ENCODE measurements at places on chromosomes 2 and 18.
A peak's percentile ranks its signal among the peaks of the same experiment; 100 is the strongest.

DNA sequence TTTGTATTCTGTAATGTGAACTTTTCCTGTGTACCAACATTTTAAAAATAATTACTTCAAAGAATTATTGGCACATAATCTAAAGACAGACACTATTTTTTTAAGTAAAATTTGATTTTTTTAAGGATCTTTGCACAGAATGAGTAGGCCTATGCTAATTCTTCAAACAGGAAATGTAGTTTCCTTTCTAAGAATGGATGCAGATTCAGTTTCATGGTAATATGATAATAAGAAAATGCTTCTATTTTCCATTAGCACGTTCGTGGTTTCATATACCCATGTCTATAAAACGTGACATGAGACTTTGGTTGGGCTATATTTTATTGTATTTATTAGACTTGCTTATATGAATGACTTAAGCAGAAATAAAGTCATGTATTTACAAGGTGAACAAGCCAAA lies 191.8 kb upstream of the RBBP8 start:
- no peak for DNase-seq

- no peak for DNase-seq
Observed at GRCh38 chr18:22469926-22470247, 52.2 kb upstream of the CTAGE1 start.

DNA sequence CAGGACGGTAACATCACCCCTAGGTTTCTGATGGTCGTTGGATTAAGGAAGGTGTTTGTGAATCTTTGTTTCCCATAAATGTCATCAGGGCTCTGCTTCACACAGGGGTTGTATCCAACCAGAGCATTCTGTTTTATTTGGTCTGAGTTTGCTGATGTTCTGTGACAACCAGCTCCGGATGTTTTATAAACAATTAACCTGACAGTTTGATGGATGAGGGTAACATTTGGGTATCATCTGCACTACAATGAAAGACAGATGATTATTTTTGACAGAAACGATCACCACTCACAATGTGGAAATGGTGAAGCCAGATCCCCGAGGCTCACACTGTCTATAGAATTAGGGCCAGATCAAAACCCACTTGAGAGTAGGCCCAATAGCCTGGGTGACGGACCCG lies 107.1 kb downstream of the CDC42EP3 start:
- no peak for DNase-seq

DNA sequence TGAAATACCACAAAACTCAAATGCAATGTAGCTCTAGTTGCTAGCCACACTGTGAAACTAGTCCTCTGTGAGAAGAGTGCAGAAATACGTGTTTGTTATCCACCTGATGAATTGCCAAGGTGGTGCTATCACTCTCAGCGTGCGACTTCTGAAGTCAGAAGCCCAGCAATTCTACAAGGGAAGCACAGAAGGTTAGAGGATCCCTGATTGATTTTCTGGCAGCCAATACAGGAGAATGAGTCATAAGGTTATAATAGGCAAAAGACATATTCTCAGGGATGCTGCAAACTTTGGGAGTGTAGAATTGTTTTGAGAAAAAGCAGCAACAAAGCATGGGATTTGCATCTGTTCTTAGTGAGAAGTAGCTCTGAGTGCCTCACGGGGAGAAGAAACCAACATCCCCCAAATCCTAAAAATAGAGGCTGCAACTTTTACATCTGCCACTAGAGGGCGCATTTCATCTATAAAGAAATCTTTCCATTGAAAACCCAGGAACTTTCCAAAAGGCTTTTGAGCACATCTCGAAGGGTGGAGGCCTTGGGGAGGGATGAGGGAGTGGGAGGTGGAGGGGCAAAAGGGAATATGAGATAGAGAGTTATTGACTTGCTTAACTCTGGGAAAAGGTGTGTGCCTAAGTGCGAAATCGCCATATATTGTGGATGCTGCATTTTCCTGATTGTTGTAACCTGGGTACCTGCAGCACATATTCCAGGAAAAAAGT lies 78.0 kb downstream of the TMEM182 start:
- peak; percentile 33 for DNase-seq

DNA sequence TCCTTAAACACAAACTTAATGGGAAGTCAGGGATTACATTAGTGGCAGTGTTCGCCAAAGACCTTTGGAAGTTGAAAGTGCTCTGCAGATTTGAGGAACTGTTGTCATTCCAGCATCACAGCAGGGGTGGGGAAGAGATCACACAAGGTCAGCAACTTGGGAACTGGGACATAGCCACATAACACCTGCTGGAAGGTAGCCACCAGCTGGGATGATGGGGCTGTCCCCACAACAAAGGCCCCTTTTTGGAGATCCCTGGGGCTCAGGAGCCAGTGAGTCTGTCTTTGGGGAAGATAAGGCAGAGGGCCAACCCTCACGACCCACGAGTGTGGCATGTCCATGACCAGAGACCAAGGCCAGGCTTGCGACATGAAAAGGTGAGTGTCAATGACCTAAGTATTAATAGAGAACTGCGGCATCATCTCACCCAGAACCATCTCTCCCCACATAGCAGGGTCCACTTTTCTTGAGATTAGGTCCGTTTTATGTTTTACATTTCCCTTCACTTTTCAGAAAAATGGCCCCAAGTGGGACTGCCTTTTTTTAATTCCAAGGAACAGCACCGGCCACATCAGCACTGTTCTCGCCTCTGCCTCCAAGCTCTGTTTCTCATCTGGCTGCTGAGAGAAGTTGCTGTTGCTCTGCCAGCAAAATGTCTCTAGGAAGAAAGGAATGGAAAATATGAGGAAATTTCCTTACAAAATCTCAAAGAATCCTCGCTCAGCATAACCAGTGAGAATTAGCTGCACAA lies 106.9 kb downstream of the GFPT1 start:
- DNase-seq, result no peak

GRCh38 chr2:43480874-43481273 lies 115.0 kb downstream of the THADA start:
- DNase-seq, result no peak

DNA sequence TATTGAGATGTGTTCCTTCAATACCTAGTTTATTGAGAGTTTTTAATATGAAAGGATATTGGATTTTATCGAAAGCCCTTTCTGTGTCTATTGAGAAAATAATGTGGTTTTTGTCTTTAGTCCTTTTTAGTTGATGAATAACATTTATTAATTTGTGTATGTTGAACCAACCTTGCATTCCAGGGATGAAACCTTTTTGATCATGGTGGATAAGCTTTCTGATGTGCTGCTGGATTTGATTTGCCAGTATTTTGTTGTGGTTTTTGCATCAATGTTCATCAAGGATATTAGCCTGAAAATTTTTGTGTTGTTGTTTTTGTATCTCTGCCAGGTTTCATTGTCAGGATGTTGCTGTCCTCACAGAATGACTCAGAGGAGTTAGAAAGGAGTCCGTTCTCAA lies 1710.4 kb downstream of the SUCLG1 start:
- DNase-seq, result no peak

DNA sequence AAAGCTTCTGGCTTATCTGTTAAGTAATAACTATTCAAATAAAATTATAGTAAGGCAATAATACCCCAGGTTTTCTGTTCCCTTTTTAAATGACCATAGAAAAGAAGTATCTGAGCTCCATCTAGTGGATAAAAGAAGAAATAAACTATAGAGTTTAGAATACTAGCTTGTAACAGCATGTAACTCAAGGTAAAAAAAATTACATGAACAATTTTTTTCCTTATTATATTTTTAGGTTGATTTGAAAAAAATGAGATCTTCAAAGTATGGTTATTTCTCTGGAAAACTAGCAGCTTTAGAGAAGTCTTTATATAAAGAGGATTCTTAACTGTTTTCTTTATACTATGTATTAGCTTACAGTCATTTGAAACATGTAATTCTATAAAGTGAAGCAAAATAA lies 58.1 kb downstream of the NCKAP1 start:
- peak; percentile 32 for DNase-seq

- no peak for DNase-seq
Observed at GRCh38 chr2:207926133-207926988, 99.0 kb downstream of the PLEKHM3 start.

GRCh38 chr2:96447726-96448125 lies 57.4 kb downstream of the NEURL3 start:
- DNase-seq, result no peak

DNA sequence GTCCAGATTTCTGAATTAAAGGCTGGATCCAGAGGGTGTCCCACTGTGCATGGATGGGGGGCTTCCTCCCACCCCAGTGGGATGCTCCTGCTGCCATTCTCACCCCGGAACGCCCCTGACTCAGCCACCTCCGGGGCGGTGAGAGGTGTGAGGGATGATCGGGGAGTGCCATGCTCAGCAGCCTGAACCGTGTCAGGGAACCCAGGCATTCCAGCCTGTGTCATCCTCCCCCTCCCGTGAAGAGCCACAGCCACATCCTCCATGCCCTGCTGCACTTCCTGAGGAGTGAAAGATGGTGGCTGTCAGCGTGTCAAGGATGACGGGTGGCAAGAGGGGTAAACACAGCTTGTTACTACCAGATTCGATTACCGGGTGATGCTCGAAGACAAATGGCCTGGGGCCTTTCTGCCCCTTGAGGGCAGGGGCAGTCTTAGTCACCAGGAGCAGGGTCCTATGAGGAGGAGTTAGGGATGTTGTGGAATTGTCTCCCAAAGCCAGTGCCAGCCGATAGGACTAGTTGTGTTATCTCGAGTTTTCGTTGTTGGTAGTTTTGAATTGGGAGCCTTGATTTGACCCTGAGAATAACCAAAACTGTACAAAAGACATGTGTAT lies 80.8 kb downstream of the TCF7L1 start:
- DNase-seq, result no peak

DNA sequence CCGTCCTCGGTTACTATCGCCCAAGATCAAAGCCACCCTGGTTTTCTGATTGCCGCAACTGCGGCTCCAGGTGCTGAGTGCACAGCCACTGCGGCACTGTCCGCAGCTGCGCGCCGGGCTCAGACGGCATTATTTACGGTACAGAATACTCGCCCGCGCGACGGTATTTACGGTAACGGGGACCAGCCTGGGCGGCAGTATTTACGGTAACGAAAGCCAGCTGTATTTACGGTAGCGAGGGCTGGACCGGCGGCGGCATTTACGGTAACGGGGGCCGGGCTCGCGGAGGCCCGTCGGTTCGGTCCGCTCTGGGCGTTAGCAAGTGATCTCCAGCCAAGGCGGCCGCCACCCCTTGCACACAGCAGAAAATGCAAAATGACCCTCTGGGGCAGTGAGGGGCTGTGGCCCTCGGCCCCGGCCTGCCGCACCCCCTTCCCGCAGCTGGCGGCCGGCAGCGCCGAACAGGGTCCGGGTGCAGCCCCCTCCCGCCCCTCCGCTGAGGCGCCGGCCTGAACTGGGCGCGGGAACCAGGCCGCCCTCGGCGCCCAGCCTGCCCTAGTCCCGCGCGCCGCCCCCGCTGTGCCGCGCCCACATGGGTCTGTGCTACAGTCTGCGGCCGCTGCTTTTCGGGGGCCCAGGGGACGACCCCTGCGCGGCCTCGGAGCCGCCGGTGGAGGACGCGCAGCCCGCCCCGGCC lies at the start of gene GNAL:
Gene GNAL (plus strand): TSS at position 293 of the 697 bp plus-strand sequence. CDS start 300 bp downstream, at position 593.
- DNase-seq, result peak; percentile 85

GRCh38 chr2:107721586-107721985 lies 105.1 kb upstream of the RGPD4 start:
- DNase-seq, result no peak

- no peak for DNase-seq
Observed at GRCh38 chr2:56464613-56465012, 280.8 kb downstream of the CCDC85A start.

DNA sequence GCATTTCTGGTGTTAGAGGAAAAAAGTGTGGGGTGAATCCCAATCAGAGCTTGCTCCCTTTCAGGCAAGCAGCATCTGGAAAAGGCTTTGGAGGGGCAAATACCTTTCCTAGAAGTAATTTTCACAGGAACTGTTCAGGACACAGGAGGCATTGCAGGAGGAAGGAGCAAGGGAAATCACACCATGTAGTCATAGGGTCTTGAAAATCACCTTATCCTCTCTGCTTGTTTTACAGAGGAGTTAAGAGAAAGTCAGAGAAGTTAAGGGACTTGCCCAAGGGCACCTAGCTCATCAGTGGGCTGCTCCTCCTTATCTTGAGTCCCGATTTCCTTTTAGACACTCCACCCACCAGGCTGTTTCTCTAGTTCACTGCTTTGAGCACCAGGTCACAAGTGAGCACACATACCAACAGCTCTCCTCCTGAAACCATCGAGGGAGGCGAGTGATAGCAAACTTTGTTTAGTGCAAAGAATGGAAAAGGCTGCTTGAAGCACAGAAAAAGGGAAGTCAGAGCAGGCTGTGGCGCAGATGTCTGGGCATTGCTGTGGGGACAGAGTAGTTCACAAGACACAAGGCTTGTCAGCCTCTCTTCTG lies 89.2 kb upstream of the CXCR4 start:
- peak; percentile 19 for DNase-seq

- DNase-seq, result no peak
Observed at GRCh38 chr2:68667371-68667770, 24.0 kb downstream of the PROKR1 start.

DNA sequence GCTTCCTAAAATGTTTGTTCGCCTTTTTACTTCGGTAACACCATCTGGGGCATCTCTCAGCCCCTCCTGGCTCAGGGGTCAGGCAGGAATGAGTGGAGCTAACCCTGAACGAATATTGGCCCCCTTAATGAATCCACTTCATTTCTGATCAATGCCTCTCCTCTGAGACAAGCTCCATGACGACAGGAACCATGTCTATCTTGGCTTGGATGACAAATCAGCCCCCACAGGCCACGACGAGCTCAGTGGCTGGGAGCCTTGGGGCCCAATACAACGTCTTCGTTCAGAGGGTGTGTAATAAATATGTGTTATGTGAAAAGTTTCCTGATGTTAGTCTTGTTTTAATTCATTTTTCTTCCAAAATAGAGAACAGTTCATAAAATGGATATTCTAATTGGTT lies 133.0 kb downstream of the COL6A3 start:
- no peak for DNase-seq

GRCh38 chr2:200635251-200635650 lies 49.4 kb downstream of the AOX1 start:
- DNase-seq, result no peak

- no peak for DNase-seq
Observed at GRCh38 chr2:221845021-221845365, 272.9 kb upstream of the EPHA4 start.

GRCh38 chr2:69762513-69763494 lies 20.9 kb downstream of the ANXA4 start:
- DNase-seq, result no peak

GRCh38 chr18:29849144-29849543 lies 1193.4 kb downstream of the DSC3 start:
- no peak for DNase-seq

GRCh38 chr2:80030135-80030534 lies 274.4 kb downstream of the LRRTM1 start:
- no peak for DNase-seq

GRCh38 chr2:144999071-144999875 lies 479.4 kb upstream of the ZEB2 start:
- no peak for DNase-seq

- DNase-seq, result no peak
Observed at GRCh38 chr18:62876111-62876510, 160.8 kb downstream of the PHLPP1 start.

DNA sequence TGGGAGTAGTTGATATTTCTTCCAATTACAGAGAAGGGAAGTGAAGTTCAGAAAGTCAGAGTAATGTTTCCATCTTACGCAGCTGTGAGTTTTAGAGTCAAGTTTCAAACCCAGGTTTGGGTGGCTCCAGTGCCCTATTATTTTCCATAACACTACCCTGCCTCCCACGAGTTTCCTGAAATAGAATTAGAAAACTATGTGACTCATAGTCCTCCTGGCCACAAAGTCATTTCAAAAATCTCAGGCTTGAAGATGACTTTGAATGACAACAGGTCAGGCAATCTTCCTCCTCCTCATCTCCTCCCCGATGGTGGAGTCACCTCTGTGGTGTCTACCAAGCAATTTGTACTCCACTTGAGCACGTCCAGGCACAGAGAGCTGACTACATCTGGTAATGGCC lies 212.3 kb upstream of the TRIB2 start:
- no peak for DNase-seq

All from GM20000 (cell line).